ENCODE measurements at places on chromosomes 12 and 14. TPM values are rescaled to one million over a fixed set of nuclear protein-coding genes. Genes with fewer than 3 reads are reported as not detected.

Gene HOXC4
- total RNA-seq: 1.3 TPM

- DNase-seq: no peak
Observed at GRCh38 chr12:93526786-93527428, 45.6 kb upstream of the SOCS2 start.

Gene C12orf54
- total RNA-seq: not detected

DNA sequence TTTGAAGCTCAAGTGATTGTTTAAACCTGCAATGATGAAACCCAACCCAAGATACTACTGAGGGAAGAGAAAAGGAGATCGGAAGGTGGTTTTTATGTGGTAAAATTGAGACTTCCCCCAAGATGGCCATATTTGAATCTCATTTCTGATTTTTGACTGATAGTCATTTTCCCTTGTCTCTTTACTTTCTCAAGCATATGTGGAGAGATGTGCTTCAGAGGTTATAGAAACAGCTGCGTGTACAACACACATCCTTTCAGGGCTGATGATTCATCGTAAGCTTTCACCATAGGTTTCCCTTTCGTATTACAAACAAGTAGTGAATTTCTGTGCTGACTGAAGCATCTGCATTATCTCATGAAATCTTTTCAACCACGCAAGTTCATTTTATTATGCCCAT is 276.2 kb downstream of the EMP1 start:
- no peak for DNase-seq

- DNase-seq: no peak
Observed at GRCh38 chr14:56815745-56816144, 5.5 kb upstream of the OTX2 start.

DNA sequence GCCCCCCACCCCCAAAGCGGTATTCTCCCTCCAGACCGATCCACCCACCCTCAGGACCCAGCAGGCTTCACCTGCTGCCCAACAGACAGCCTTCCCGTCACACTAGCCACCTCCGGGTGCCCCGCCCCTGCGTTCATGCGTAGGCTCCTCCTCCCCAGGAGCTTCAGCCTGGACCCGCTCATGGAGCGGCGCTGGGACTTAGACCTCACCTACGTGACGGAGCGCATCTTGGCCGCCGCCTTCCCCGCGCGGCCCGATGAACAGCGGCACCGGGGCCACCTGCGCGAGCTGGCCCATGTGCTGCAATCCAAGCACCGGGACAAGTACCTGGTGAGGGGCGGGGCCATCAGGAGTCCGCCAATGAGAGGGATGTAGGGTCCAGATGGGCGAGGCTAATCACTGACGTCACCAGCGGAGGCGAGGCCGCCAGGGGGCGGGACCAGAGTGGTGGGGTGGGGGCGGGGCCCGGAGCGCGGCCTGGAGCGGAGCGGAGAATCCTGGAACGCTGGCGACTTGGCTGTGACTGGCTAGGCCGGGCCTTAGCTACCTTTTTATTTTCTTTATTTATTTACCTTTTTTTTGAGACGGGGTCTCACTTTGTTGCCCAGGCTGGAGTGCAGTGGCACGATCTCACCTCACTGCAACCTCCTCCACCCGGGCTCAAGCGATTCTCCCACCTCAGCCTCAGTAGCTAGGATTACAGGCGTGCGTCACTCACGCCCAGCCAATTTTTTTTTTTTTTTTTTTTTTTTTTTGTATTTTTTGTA is 4.4 kb downstream of the TNS2 start:
- DNase-seq: peak; percentile 96

DNA sequence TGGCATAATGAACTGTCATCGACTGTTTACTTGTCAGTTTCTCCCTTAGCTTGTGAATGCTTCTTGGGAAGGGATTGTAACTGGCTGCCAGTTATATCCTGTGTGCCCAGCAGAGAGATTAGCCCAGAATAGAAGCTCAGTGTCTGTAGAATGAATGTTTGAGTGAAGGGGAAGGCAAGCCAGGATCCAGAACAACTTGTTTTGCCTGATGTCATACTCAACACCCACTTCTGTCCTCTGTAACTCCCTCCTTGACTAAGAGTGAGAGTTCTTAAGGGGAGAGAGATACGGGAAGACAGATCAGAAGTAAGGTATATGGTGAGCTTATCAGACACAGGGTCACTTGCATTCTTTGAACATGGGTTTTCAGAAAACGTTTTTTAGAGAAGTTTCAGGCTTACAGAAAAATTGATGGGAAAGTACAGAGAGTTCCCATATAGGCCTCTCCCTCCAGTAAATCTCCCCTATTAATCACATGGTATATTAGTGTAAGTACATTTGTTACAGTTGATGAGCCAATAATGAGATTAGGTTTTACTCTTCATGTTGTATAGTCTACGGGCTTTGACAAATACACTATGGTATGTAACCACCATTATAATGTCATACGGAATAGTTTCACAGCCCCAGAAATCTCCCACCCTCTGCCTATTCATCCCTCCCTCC is 5.6 kb upstream of the SPPL3 start:
- no peak for DNase-seq

- no peak for DNase-seq
Observed at GRCh38 chr12:112196196-112196875, 71.0 kb downstream of the TRAFD1 start.

Gene CPNE8
- total RNA-seq: 6.3 TPM

- no peak for DNase-seq
Observed at GRCh38 chr12:40634517-40635131, 57.6 kb upstream of the CNTN1 start.

DNA sequence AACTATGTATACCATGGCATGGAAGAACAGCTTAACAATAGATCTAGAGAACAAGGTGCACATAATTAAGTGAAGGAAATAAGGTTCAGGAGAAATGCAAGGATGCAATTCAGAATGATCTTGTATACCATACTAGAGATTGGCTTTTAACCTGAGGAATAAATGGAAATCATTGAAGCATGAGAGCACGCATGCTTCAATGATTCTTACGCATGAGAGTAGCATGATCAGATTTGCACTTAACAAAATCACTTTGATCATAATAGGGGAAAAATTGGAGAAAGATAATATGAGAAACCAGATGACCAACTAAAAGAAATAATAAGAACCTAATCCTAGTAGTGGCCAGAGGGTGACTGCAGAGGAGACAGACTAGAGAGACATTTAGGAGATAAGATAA is 133.3 kb upstream of the FSCB start:
- no peak for DNase-seq

Gene FGF23
- not detected for total RNA-seq

GRCh38 chr14:66072190-66073084 is 413.7 kb upstream of the CCDC196 start:
- no peak for DNase-seq
